ENCODE measurements at places on chromosomes 1 and 21.

DNA sequence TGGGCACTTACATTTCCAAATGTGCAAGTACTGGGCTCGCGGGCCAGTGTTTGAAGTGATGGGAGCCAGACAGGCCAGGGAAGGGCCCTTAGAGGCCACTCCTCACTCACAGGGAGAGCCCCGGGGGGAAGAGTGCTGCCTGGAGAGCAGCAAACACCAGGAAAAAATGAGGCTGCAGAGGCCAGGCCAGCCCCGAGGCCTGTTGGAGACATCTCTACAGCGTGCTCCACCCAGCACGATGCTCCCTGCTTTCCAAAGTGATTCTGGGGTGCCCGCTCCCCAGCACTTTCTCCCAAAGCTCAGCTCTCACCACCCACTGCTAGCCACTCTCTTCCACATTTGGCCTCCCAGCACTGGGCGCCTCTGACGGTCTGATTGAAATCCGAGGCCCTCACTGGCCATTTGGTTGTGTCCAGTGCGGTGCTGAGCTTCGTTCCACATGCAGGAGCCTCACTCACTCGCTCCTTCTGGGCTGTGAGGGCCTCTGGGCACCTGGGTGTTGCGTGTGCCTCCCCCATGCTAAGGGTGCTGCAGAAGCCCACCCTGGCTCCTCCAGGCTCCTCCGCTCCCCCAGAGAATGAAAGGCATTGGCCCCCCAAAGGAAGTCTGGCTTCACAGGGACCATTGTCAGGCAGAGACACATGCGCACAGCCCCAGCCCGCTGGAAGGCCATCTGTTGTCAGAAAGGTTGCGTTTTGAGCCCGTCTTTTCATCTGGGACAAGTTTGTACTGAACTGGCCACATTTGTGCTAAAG is 385.4 kb upstream of the VAMP3 start:
- DNase-seq = no peak

DNA sequence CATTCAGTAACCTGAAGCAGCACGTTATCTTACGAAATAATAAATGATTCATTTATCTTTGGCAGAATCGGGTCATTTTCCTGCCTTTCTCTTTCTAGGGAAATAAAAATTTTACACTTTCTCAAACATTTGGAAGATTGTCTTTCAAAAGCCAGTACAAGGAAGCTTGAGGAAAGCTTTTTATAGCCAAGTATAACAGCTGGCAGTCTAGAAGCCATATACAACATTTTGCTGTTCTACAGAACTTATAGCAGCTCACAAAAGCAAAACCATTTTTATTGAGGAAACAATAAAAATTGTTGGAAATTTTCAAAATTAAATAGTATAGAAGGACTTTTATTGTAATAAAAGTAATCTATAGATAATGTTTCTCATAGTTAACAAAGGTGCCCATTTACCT is 448.6 kb downstream of the SMYD3 start:
- no peak for DNase-seq

GRCh38 chr1:48006264-48006663 is 9.1 kb upstream of the TRABD2B start:
- DNase-seq = no peak

DNA sequence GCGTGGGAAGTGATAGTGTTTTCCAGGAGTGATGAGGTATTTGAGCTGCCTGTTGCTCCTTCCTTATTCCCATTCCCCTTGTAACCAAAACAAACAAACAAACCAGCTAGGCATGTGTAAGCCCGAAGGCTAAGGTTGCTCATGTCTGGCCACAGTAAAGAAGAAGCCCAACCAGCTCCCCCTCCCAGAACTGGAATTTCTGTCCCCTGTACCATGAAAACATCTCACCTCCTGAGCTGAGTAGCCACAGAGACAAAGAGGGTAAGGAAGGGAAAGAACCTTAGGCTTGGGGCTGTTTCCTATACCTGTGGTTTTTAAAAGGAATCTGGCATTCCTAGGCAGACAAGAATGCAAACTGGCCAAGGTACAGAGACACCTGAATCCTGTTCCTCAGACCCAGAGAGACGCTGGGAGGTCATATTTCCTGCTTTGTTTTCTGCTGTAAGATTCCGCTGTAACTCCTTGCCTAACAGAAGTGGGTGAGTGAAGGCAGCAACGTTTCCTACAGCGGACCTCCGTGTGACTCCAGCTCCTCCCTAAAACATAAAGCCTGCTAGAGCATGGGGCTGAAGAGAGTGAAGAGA is 41.7 kb upstream of the RAB4A start:
- DNase-seq = no peak

DNA sequence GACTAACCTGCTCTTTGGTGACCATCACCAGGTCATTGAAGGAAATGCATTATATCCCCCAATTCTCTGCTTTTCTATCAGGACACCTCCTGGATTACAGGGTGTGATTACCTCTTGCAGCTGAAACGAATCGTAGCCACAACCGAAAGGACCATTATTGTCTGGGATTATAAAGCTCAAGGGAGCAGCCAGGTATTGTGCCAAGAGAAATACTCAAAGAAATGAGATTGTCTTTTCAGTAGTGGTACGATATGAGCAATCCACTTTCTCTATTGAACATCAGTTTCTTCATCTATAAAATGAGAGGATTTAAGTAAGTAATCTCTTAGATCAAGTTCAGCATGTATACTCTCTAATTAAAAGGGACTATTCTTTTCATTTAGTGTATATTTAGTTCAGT is 27.3 kb downstream of the WDR64 start:
- no peak for DNase-seq

DNA sequence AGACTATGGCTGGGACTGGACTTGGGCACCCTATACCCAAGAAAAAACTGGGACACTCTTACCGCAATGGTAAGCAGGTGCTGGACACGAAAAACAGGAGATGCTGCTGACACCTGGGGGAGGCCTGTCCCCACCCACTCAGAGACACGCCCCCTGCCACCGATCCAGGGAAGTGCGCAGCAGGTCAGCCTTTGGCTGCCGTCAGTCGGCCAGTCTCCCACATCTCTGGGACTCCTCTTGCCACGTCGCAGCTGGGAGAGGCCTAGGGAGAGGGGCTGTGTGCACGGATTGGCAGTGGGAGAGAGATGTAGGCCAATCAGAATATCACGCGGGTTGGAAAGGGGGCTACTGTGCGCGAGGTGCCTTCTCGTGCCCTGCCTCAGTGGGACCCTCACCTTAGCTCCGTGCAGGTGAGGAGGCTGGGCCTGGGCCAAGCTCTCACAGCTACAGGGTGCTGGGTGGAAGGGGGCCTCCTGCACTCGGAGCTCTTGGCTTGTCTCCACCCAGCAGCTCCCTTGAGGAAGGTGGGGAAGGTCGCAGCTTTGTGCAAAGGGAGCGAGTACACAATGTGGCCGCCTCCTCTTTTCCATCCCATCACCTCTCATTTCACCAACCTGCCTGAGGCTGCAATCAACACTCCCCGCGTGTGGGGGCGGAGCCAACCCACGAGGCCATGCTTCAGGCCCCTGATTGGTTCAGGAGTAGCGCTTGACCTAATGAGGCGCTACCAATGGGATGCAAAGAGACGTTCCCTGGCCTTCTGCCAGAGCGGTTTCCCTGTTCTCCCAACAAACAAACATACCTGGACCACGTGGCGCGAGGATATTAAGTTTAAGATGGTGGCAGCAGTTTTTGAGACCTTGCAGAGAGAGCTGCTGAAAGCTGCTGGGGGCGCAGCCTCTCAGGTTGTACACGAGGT is 25.7 kb upstream of the LDLRAP1 start:
- DNase-seq = no peak

DNA sequence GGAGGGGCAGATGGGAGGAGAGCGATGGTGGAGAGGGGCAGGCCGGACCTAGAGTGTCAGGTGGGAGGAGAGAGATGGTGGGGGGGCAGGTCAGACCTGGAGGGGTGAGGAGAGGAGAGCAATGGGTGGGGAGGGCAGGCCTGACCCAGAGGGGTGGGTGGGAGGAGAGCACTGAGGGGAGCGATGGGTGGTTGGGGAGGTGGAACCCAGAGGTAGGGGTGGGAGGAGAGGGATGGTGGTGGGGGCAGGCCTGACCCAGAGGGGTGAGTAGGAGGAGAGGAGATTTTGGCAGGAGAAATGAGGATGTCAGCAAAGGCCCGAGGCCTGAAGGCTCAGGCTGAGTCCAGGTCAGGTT is 157.3 kb upstream of the VAMP3 start:
- DNase-seq = no peak

- DNase-seq = no peak
Measured at GRCh38 chr1:117681093-117681900, 75.4 kb downstream of the TENT5C start.

- DNase-seq = no peak
Measured at GRCh38 chr1:1356796-1357401, 1.5 kb downstream of the MXRA8 start.

DNA sequence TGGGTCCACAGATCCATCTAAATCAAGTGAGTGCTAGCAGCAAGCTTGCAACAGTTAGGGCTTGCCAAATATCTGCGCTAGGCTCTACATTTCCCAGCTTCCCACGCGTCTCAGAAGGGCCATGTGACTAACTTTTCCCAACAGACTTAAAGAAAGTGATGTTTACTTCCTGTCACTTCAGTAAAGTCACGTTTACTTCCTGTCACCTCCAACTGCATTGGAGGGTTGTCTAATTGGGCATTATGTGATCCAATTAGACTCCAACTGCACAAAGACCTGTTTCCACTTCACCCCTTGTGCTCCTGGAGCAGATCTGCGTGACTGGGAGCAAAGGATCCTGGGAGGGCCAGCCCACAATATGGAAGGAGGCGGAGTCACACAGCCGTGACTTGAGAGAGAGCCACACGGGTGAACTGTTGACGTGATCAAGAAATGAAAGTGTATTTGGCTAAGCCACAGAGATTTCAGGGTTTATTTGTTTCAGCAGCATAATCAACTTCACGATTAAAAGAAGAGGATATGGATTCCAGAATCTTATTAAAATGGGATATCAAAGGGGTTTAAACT is 77.7 kb downstream of the CYYR1 start:
- DNase-seq = no peak

Data from stimulated activated CD4-positive, alpha-beta T cell treated with anti-CD3 and anti-CD28 coated beads, TNF-alpha, amount 100 ng/mL, for 24 hours (primary cell).